CD4-positive, alpha-beta T cell treated with Interleukin-4 for 1 hour (primary cell): ENCODE measurements at places on chromosomes 1 and 21.

- DNase-seq, result no peak
Measured at GRCh38 chr21:14210738-14211137, at the start of gene LIPI. TSS of gene LIPI (minus strand) at chr21:14210955. CDS start at chr21:14210845, 110 bp downstream.

DNA sequence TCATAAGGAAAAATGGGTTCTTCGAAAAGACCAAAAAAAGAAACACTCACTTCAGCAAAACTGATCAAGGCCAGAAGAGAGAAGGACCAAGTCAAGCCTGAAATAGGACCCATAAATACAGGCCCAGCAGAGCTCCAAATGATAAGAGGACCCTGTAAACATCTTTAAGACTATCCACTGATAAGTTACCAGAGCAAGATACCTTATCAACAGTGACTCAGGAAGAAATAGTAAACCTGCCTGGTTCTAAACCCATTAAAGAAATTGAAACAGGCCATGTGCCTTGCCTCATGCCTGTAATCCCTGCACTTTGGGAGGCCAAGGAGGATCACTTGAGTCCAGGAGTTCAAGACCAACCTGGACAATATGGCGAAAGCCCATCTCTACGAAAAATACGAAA, 81.8 kb upstream of the ERRFI1 start:
- no peak for DNase-seq

GRCh38 chr1:178364782-178365181, 132.0 kb downstream of the CLEC20A start:
- no peak for DNase-seq

- no peak for DNase-seq
Measured at GRCh38 chr1:64984737-64985136, 18.4 kb upstream of the JAK1 start.

DNA sequence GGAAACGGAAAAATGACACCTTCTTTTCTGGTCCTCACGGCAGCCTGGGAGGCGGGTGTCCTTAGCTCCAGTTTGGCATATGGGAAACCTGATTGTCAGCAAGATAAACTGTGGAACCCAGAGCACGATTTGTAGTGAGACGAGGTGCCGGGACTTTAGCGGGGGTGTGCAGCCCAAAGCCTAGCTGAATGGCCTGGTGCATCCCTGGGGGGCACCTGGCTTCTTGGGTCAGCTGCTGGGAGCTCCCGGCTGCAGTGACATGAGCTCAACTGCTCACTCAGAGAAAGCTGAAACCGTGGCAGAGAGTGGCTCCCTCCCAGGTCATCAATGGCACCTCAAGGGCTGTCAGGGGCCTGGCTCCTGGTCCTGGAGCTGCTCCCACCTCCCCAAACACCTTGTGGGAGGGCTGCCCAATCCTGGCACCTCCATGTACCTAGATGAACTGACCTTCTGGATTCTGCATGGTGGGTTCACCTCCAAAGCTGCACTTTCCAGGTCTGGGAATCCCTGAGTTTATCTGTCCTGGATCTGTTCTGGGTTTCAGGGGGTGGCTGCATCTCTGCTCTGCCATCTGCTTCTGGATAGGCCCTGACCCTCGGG, 260.5 kb downstream of the MATN1 start:
- no peak for DNase-seq

DNA sequence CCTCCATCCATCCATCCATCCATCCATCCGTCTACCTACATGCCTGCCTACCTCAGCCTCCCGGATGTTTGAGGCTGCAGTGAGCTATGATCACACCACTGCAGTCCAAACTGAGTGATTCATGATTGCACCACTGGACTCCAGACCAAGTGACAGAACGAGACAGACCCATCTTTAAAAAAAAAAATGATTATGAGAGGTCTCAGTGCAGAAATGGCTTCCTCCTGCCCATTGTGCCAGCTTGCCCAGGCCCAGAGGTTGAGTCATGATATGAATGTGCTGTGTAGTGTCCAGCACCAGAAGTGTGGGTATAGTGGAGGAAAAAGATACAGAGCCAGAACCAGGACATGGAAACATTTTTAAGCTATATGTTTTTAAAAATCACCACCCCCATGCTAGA, 149.9 kb downstream of the KIF26B start:
- DNase-seq, result no peak

- no peak for DNase-seq
Measured at GRCh38 chr1:234525099-234525799, 46.3 kb upstream of the TARBP1 start.

GRCh38 chr21:28252928-28253327, 739.7 kb downstream of the LTN1 start:
- no peak for DNase-seq

DNA sequence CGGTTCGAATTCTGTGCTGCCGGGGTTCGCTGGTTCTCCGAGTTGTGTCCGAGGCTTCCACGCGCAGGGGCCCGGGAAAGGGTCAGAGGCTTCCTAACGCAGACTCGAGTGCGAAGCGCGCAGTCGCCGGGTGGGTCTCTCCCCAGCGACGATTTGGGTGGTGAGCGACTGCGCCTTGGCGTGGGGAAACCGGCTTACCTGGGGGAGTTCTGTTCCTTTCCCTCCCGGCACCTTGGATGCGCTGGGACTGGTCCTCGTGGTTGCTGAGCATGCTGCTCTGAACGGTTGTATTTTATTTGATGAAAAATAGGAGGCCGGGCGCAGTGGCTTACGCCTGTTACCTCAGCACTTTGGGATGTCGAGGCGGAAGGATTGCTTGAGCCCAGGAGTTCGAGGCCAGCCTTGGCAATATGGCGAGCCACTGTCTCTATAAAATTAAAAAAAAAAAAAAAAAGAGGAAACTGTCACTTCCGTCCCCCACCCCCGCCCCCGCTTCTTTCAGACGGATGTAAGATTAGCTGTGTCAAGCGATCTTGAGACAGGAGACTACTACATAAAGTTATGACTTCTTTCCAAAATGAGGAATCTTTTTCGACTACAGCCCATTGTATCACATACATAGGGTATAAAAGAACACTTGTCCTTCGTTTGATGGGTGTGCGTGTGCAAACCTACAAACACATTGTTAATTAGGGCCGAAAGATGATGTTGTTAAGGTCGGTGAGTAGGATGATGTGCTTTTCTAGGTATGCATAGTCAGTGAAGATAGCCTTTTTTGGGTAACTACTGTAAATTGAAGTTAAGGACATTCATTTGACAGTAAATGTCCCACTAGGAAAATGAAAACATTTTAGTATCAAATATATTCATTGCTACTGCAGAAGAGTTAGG, at the start of gene CCDC18:
CCDC18 (plus strand) TSS at position 2 of the 891 bp plus-strand sequence. CDS start 2,638 bp downstream, outside the sequence.
- DNase-seq, result peak; percentile 63

- DNase-seq, result no peak
Measured at GRCh38 chr21:38297194-38297631, 40.4 kb downstream of the KCNJ15 start.

- no peak for DNase-seq
Measured at GRCh38 chr1:55500601-55501000, 285.4 kb upstream of the USP24 start.

- DNase-seq, result no peak
Measured at GRCh38 chr1:244458781-244459180, 2.3 kb upstream of the CATSPERE start.

- DNase-seq, result no peak
Measured at GRCh38 chr1:173095632-173096031, 44.9 kb upstream of the TNFSF18 start.

GRCh38 chr1:93694819-93695218, 13.2 kb upstream of the BCAR3 start:
- no peak for DNase-seq

DNA sequence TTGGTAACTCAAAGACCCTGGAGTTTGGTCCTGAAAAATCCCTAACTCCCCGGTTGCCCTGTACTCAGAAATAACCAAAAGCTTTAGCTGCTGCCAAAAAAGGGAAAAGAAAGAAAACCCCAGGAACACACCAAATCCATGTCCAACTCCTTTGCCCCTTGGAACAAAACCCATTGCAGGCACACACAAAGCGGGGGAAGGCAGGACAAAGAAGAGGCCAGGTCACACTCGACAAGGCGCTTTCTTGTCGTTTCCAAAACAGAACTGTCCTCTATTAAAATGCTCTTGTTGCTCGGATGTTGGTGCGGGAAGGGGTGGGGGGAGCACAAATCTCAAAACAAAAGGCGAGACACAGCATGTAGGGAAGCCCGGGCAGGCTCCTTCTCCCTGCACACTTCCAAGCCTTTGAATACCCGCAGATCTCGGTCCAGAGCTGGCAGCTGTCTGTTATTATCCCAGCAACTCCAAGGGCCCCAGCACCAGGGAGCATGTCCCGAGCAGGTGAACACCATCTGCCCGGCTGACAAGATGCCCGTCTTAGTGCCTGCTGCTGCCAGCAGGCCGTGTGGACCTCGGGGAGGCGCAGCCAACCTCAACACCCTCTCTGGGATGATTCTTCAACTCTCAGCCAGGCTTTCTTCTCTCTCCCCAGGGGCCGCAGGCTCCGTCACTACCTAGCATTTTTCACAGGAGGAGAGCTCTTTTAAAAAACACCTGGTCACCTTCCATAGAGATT, 96.4 kb downstream of the SSBP3 start:
- no peak for DNase-seq

DNA sequence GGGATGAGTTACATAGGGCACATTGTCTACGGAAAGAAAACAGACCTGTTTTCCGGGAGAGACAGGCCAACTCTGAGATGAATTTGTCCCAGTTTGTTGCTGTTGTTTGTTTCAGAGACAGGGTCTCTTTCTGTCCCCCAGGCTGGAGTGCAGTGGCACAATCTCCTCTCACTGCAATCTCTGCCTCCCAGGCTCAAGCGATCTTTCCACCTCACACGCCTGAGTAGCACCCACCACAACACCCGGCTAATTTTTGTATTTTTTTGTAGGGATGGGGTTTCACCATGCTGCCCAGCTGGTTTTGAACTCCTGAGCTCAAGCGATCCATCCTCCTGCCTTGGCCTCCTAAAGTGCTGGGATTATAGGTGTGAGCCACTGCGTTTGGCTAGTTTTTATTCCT, 125.5 kb upstream of the ERRFI1 start:
- DNase-seq, result no peak

DNA sequence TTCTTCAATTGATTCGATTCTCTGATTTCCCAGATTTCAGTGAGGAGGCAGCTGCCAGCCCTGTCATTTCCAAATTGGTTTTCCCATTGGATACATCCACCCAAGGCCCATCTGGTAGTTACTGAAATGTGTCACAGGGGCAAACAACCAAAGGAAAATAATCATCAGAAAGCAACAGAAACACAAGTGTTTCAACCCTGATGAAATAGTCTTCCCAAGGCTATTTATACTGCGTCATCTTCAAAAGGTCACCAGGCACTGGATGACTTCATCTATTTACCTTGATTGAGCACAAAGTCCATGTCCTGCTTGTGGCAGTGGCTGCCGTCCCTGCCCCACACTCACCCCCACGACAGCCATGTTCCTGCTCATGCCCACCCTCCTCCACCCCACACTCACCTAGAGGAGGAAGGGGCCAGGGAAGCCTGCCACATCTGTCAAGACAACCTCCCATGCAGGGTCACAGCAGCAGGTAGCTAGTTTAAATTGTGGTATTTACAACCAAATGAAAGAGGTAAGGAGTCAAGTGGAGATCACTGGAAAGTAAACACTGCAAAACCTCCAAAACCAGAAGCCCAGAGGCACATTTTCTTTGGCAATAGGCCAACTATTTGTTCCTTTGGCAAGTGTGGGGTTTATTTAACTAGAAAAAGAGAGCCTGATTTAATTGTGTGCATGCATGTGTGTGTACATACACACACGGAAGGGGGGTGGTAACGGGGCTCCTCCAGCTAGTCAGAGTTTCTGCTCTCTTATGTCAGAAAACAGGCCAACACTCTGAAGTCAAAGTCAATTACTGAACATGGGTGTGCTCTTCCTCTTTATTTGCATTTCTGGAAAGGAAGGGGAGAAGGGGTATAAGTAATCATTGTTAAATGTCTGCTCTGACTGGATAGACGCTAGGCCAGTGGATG, 49.5 kb upstream of the RAB4A start:
- DNase-seq, result no peak

DNA sequence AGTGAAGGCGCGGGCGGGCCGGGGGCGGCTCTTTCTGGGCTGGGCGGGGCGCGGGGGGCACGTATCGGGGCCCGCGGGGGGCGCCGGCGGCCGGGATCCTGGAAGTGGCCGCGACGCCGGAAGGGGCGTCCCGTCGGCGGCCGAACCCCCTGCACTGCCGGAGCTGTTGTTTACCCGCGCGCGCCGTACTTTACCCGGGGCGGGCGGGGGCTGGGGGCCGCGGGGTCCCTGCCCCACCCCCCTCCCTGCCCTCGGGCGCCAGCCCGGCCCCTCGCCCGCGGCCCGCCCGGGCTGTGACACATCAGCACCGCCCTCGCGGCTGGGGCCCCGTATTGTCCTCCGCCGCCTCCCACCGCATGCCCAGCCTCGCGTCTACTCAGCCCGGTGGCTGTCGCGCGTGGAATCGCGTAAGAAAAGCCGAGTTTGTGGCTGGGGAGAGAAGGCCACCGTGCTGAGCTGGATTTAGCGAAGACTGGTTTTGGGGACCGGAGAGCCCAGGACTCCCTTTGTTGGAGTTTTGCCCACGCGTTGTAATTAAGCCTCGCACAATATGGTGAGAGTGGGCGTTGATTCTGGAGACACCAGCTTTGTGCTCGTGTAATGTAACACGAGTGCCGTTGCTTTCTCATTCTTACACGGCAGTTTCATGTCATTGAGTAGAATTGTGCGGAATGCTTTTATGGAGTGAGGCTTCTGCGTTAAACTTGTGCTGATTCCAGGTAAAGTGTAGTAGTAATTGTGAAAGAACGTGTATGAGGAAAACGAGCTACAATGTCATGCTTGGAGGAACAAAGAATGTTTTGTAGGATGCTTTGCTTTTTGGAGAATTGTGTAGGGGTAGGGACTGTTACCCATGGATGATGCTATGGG, 559 bp downstream of the BACH1 start:
- peak; percentile 73 for DNase-seq

- no peak for DNase-seq
Measured at GRCh38 chr21:26847002-26847401, 1.8 kb upstream of the ADAMTS1 start.

DNA sequence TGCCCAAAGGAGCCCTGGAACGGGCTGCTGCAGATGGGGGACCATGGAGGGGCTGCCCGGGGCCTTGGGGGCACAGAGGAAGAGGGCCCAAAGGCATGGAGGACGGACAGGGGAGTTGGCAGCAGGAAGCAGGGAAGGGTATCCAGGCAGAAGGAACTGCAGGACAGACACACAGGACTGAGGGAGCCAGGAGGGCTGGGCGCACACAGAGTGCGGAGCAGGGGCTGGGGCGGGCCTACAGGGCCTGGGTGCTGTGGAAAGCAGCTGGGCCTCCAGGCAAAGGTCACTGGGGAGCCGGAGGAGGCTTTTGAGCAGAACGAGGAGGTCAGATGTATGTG, 28.1 kb downstream of the KRTAP10-1 start:
- DNase-seq, result no peak

DNA sequence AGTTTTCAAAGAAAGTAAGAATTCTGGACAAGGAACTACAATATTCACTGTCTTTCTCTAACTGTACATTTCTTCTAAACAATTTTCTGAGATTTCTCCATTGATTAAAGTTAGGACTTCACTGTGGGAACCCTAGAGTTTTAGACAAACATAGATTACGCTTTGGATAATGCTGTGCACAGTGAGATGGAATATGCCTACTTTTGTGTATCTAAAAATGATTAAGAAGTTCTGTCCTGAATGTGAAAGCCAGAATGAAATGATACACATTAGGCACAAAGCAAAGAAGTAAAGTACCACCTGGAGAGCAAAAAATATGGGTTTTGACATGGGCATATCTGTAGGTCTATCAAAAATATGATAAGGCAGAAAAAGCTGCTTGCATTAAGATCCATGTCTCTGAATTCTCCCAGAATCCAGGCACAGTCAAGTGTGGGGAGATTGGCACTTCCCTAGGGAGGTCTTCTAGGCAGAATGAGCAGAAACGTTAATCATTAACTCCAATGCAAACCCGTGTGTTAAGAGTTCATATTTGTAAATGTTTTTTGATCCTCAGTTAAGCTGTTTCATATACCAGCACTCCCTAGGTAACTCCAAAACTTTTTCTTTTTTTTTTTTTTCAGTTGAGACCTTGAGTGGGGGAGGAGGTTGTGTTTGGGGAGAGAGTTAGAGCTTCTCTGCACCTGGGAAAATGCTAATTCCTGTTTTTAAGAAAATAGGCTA, 467.1 kb downstream of the LMO4 start:
- no peak for DNase-seq
